ENCODE measurements at places on chromosomes 7 and 10. TPM values are rescaled to one million over a fixed set of nuclear protein-coding genes. Genes with fewer than 3 reads are reported as not detected.

GRCh38 chr7:93461350-93461749 is 113.2 kb downstream of the CALCR start:
- no peak overlapping the region for H3K4me3 ChIP-seq
- no peaks in the 10 kb centered on the region for H3K36me3 ChIP-seq
- H3K4me1 ChIP-seq = no peaks in the 10 kb centered on the region
- no peaks in the 10 kb centered on the region for H3K27me3 ChIP-seq
- no peak for DNase-seq

Gene KCNH2
- not detected for total RNA-seq

Gene SLC35G1
- total RNA-seq = 3.8 TPM

DNA sequence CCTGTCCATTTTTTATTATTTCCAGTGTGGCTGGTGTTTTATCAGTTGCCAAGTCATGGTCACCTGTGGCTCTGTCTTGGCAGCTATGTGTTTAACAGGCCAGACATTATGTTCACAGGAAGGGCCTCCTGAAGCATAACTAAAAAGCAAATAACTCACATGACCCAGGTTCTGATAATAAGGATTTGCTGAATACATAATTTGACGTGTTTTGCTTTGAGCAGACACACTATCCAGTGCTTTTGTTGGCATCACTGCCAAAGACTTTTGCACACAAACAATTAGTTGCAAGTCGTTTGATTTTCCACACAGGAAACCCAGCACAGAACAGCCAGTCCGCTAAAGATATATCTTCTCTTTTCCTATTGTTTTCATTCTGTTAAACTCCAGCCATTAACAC is 173.6 kb downstream of the ARL4A start:
- no peaks in the 10 kb centered on the region for H3K4me1 ChIP-seq
- no peak overlapping the region for H3K4me3 ChIP-seq
- H3K27me3 ChIP-seq = no peaks in the 10 kb centered on the region
- no peaks in the 10 kb centered on the region for H3K36me3 ChIP-seq
- H3K27ac ChIP-seq = no peak overlapping the region
- DNase-seq = no peak

DNA sequence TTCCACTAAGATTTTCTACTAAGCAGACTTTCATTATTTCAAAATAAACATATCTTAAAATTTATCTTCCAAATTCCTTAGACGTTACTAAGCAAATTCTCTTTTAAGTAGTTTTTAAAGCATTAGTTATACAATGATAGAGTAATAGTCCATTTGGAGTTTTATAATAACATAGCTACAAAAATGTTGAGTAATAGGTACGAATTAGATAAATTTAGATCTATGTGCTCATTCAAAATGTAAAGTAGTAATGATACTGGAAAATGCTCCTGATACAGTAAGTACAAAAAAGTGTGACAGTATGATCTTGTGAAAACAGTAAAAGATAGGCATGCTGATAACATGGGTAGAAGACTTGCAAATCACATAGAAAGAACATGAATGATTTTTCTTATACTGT is 4.5 kb downstream of the DMTF1 start:
- DNase-seq = no peak
- no peaks in the 10 kb centered on the region for H3K27me3 ChIP-seq
- no peak overlapping the region for H3K27ac ChIP-seq

DNA sequence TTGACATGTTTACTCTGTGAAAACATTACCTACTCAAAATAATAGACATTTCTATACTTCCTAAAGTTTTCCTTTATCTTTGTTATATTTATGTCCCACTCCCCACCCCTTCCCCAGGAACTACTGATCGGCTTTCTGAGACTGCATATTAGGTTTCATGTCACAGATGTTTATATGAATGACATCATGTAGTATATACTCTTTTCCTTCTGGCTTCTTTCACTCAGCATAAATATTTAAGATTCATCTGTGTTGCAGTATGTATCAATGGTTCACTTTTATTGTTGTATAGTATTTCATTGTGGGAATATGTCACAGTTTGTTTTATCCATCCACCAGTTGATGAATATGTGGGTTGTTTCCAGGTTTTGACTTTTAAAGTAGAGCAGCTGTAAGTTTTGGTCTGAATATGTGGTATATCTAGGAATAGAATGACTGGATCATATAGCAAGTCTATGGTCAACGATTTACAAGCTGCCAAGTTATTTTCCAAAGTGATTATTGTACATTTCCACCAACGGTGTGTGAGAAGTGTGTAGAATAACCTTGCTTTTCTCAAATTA is 73.8 kb upstream of the CAV2 start:
- H3K36me3 ChIP-seq = no peaks in the 10 kb centered on the region
- no peak overlapping the region for H3K4me3 ChIP-seq
- peaks cover 7% of the 10 kb centered on the region for H3K27me3 ChIP-seq
- no peak overlapping the region for H3K27ac ChIP-seq

DNA sequence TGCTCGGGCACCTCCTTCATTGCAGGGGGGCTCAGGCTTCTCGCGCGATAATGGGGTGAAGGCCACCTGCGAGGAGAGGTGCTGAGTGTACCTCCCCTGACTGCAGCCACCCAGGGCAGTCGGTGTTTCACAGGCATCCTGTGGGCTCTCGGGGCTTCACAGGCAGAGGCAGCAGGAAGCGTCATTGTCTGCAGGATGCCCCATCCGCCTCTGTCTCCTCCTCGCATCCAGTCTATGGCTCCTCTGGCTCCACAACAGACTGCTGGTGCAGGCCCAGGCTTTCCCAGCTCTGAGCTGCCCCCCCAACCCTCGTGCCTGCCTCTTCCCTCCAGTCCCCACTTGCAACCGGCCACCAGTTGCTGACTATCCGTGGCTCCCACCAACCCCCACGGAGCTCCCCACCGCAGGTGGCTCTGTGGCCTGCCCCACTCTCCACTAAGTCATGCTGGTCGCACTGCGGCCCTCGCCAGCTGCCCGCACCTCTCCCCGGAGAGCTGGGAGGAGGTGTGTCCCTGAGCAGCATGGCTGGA is 36.5 kb downstream of the CAMK2B start:
- DNase-seq = no peak
- no peak overlapping the region for H3K4me3 ChIP-seq
- H3K27me3 ChIP-seq = peaks cover 7% of the 10 kb centered on the region
- H3K4me1 ChIP-seq = no peaks in the 10 kb centered on the region

GRCh38 chr7:103150192-103150591 is 1.3 kb upstream of the NAPEPLD start:
- peak overlapping the region; percentile 93 for H3K4me3 ChIP-seq
- peak overlapping the region; percentile 95 for H3K27ac ChIP-seq
- peaks cover 28% of the 10 kb centered on the region for H3K4me1 ChIP-seq
- H3K27me3 ChIP-seq = no peaks in the 10 kb centered on the region

DNA sequence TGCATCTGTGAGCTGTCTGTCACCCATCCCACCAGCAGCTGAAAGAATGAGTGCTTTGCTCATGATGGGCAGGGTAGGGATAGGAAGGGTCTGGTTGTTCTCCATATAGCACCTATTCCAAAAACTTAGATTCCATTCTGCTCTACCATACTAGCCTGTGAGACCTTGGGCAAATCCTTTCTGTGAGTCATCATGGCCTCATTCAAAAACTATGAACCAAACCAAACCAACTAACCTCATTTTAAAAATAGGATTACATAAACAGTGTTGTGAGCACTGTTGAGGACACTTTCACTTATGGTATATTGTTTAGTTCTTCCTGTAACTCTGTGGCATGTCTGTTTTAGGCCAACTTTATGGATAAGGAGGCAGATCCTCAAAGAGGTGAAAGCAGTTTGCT is 30.9 kb upstream of the STEAP4 start:
- no peak overlapping the region for H3K4me3 ChIP-seq
- H3K36me3 ChIP-seq = no peaks in the 10 kb centered on the region
- DNase-seq = no peak
- no peaks in the 10 kb centered on the region for H3K4me1 ChIP-seq
- no peak overlapping the region for H3K27ac ChIP-seq
- peaks cover 7% of the 10 kb centered on the region for H3K27me3 ChIP-seq

Gene AGAP4
- total RNA-seq = 25.8 TPM

Gene SOSTDC1
- total RNA-seq = not detected

- H3K4me3 ChIP-seq = no peak overlapping the region
- no peak overlapping the region for H3K27ac ChIP-seq
Measured at GRCh38 chr7:137873979-137874777, 27.4 kb upstream of the DGKI start.

- no peak overlapping the region for H3K27ac ChIP-seq
- DNase-seq = no peak
- peaks cover 11% of the 10 kb centered on the region for H3K27me3 ChIP-seq
Measured at GRCh38 chr10:63115732-63116383, 17.3 kb upstream of the NRBF2 start.

Measured in natural killer cell treated with Interleukin-12 subunit alpha and Interleukin-12 subunit beta and Interleukin-15 and Interleukin-18, amount 100 ng/mL, for 72 hours (primary cell).